Esophagus muscularis mucosa (tissue), 4 donors: ENCODE measurements at places on chromosomes 1 and 21. TPM values are rescaled to one million over a fixed set of nuclear protein-coding genes. Genes with fewer than 3 reads are reported as not detected.

The CR1 gene
- total RNA-seq = 1.7 TPM

The DCDC2B gene
- not detected for total RNA-seq

The ECM1 gene
- 32.9 TPM for total RNA-seq

The DNALI1 gene
- total RNA-seq = 10.4 TPM

The COL9A2 gene
- 1.2 TPM for total RNA-seq

The CLDN14 gene
- not detected for total RNA-seq

The CFHR3 gene
- total RNA-seq = not detected

DNA sequence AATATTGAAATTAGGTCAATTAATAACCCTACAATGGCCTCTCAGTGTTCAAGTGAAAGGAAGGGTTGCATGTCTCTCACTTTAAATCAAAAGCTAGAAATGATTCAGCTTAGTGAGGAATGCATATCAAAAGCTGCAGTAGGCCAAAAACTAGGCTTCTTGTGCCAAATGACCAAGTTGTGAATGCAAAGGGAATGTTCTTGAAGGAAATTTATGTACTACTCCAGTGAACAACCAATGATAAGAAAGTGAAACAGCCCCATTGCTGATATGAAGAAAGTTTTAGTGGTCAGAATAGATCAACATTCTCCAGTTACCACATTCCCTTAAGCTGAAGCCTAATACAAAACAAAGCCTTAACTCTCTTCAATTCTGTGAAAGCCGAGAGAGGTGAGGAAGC lies 10.0 kb downstream of the MAEL start:
- DNase-seq = no peak

DNA sequence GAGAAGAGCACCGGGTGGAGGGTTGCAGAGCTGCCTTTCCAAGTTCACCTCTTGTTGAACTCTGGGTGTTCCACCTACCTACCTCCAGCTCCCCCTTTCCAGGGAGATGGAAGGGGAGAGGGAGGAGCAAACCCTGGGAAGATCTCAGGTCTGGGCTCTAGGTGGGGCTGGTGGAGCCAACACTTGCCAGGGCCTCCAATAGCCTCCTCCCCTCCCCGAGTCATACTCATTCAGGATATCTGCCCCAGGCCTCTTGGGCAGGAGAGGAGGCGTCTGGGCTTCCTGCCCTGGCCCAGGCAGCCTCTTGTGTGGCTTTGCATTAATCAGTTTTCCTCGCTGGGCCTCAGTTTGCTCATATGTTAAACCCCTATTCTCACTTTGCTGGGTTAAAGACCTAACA lies 13.4 kb downstream of the RAP1GAP start:
- no peak for DNase-seq

DNA sequence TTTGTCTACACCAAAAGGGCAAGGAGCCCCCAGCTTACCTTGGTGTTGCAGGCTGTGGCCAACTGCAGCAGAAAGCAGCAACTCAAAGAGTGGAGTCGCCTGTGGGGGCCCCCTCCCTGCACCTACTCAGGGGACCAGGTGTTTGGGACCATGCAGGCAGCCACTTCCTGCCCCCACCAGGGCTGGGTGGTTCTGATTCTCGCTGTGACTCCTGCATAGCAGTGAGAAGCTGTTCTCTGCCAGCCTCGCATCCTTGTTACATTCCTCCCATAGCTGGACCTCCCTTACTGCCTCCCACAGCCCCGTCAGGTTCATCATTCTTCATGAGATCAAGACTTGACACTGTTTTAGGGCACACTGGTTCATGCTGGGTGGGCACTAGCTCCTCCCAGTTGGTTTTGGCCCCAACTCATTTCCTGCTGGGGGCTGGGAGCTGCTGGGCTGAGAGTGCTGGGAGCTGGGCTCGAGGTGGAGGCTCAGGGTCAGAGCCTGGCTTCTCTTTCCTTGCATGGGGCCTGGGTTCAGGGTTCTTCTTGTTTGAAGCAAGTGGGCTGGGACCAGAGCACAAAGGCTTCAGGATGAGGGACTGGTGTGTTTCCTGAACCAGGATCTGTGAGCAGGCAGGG lies 146.9 kb upstream of the C1orf174 start:
- no peak for DNase-seq

GRCh38 chr1:160167580-160167979 lies 16.2 kb downstream of the ATP1A4 start:
- DNase-seq = no peak

DNA sequence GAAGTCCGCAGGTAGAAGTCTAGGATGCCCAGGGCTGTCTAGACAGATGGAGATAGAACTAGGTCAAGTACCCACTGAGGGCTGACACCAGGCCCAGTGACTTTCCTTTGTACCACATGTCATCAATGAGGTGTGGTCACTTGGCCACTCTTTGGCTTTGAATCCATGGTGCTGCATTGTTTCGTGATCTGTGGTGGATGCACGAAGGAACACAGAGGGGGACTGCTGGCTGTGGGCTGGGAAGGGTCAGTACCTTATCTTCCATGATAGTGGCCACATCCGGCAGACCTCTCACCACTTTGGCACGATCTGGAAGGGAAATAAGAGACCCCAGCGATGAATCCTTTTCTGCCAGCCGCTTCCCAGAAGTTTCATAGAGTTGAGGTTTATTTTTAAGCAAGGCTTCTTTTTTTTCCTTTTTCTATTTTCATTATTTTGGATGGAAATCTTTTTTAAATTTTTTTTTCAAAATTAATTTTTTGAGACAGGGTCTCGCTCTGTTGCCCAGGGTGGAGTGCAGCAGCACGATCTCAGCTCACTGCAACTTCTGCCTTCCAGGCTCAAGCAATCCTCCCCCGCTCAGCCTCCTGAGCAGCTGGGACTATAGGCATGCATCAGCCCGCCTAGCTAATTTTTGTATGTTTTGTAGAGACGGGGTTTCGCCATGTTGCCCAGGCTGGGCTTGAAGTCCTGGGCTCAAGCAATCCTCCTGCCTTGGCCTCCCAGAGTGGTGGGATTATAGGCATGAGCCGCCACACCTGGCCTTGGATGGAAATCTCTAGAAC lies 53.1 kb downstream of the MYOM3 start:
- DNase-seq = no peak

- no peak for DNase-seq
These were observed 548.8 kb upstream of the PKN2 start for GRCh38 chr1:88134983-88135921.

- no peak for DNase-seq
These were observed 44.1 kb downstream of the ASH1L start for GRCh38 chr1:155518484-155518883.

- DNase-seq = no peak
These were observed at the start of gene TCEA3 for GRCh38 chr1:23424293-23425192. Gene TCEA3, minus strand, starts transcription at chr1:23424748. Its CDS starts 115 bp downstream, at chr1:23424633.

DNA sequence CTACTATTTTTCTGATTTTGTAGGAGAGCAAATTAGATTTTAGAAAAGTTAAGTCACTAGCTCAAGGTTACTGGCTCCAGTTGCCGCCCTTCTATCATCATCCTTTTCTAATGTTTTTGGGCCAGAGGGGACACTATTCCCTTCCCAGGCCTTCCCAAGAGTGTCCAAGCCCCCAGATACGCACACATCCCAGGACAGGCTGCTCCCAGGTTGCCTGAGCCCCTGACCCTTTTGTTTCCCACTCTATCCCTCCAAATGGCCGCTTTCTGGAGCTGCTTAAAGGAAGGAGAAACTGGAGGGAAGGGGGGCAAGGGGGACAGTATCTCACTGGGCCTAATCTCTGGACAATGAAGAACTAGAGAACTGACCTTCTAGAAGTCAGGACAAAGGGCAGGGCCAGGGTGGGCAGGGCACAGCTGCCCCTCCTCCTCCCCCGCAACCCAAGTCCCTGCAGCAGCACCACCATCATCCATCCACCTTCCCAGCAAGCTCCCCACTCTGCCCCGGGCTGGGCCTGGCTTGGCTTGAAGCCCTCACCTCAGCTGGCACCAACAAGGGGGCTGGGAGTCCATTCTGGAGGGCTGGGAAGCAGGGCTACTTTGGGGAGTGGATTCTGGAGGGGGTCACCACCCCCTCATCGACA lies 1.1 kb upstream of the MAP7D1 start:
- DNase-seq = no peak
